HFFc6 (cell line): ENCODE measurements at places on chromosomes 12 and 14. TPM values are rescaled to one million over a fixed set of nuclear protein-coding genes. Genes with fewer than 3 reads are reported as not detected.

DNA sequence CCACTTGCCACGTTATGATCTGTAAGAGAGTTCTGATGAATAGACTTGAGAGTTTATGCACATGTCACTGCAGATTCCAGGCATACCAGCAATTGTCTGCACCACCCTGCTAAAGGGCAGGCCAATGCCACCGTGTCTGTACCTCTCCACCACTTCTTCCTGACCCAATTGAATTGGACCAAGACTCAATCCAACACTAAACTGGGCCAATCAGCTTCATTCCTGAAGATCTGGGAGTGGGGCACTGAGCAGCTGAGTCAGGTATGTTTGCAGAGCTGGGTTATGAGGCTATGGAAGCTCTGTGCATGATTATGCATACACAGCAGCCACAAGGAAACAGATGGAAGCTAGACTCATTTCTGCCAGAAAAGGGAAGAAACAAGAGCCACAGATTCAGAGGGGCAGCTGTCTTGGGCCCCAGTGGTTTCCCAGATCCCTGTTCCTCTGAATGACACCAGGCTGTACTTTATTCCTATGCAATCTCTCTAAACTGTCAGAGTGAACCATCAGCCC, 28.0 kb downstream of the DAO start:
- H3K4me3 ChIP-seq, result no peak overlapping the region
- H3K27me3 ChIP-seq, result peaks cover 19% of the 10 kb centered on the region
- H3K36me3 ChIP-seq, result no peaks in the 10 kb centered on the region
- H3K27ac ChIP-seq, result no peak overlapping the region
- DNase-seq, result peak; percentile 7

The BRI3BP gene
- total RNA-seq, result 6.3 and 7.0 TPM in 2 replicates

DNA sequence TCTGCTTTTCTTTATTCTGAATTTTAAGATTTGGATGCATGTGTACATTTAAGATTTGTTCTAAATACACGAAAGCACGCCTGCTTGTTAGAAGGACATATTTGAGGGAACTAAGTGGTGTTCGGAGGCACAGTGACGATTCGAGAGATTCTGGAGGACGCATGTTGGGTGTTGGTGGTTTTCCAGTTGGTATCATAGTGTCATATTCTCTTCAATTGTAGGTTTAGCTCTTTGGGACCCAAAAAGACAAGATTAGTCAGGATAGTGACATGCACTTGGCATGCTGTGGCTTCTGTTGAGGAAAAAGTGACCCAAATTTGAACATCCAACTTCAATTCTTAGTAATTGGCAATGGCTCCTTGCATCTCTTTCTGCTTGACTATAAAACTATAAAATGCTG, 30.1 kb downstream of the PRKCH start:
- no peak overlapping the region for H3K27ac ChIP-seq
- H3K27me3 ChIP-seq, result peaks cover 21% of the 10 kb centered on the region
- peaks cover 8% of the 10 kb centered on the region; the same call in 1 of the 2 replicates for H3K4me1 ChIP-seq
- H3K36me3 ChIP-seq, result no peaks in the 10 kb centered on the region
- H3K4me3 ChIP-seq, result no peak overlapping the region
- DNase-seq, result no peak

GRCh38 chr12:52366738-52367485, at the start of gene KRT85:
Gene KRT85, minus strand, starts transcription at chr12:52367481. Its CDS starts 76 bp downstream, at chr12:52367405.
- H3K4me3 ChIP-seq, result no peak within 1 kb of the TSS
- no peak within 1 kb of the TSS for H3K27ac ChIP-seq
- H3K4me1 ChIP-seq, result peaks cover 12% of the 10 kb centered on the region; the same call in 1 of the 2 replicates
- no peak for DNase-seq
- H3K27me3 ChIP-seq, result peaks cover 36% of the 10 kb centered on the region
- H3K36me3 ChIP-seq, result no peaks in the 10 kb centered on the region

DNA sequence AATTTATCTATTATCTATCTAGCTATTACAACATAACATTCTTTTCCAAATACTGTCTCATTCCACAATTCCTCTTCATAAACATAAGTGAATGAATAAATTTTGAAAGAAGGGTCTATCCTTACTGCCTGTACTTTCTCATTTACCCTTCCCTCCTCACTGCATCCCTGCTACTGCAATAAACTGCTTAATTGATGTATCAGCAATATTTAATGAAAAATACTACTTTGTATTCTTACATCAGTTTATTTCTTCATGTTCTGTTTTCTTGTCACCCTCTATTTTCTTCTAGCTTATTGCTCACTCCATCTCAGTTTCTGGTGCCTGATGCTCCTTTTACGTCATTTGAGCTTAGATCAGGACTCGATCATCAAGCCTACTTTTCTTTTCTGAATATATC, 695.7 kb upstream of the ATXN7L3B start:
- H3K27ac ChIP-seq, result no peak overlapping the region
- no peak overlapping the region for H3K4me3 ChIP-seq
- DNase-seq, result no peak
- H3K36me3 ChIP-seq, result no peaks in the 10 kb centered on the region

DNA sequence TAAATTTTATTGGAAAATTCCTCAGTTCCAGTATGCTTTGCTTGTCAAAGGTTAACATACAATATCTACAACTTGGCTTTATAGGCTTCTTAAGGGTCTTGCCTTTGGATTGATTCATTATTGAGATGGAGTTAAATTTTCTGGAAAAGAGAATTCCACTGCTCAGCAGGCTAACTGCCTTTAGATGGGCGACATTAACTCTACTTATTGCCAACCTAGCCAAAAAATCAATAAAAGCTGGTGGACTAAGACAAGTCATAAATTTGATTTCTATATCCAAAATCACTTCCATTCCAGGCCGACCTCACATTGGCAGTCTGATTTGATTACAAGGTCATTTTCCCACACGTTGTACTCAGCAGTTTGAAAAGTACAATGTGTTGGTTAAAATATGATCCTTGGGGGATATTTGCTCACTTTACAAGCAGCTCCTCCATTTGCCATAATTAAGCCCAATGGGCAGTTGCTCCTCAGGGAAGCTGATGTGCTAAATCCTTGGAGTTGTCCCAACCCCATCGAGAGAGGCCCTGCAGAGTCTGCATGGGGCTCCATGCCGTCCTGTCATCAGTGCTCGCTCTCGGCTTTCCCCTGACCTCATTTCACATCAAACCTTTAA, 36.1 kb upstream of the CRY1 start:
- no peaks in the 10 kb centered on the region for H3K4me1 ChIP-seq
- H3K36me3 ChIP-seq, result no peaks in the 10 kb centered on the region
- no peak overlapping the region for H3K4me3 ChIP-seq
- peaks cover 2% of the 10 kb centered on the region; the same call in 1 of the 2 replicates for H3K27me3 ChIP-seq

- H3K4me1 ChIP-seq, result no peaks in the 10 kb centered on the region
- H3K27me3 ChIP-seq, result no peaks in the 10 kb centered on the region
- H3K36me3 ChIP-seq, result no peaks in the 10 kb centered on the region
- no peak overlapping the region for H3K27ac ChIP-seq
- H3K4me3 ChIP-seq, result no peak overlapping the region
- DNase-seq, result no peak
Measured at GRCh38 chr14:80146941-80147340, 64.4 kb downstream of the DIO2 start.

DNA sequence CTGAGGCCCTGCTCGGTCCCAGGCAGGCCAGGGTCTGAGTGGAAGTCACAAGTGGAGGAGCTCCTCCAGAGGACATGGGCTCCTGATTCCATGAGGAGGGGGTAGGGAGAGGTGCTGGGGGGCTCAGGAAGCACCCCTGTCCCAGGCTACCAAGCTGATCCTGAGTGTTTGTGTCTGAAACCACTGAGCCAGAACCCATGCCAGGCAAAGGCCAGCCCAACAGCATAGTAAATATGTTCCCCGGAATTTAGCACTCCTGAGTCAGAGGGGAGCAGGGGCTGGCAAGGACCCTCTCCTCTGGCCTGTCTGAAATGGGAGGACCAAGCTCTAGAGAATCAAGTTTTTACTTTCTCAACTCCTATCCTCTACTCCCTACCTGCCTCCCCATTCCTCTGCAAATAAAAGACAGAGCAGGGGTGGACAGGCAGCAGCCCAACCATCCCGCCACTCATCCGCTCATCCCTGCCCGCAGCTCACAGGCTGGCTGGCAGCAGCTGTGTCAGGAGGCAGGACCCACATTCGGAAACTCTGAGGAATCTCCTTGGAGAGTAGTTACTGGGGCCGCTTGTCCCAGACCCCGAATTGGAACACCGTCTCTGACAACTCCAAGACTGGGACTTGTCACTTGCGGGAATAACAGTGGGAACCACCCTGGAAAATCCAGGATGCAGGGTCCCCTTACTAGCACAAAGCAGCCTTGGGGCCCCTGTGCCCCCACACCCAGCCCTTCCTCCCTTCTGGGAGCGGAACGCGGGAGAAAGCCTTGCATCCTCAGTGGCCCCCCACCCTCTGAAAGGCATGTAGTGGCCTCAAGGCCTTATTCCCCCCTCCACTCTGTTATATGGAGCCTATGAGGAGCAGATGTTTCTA, 102.5 kb downstream of the ZFP36L1 start:
- peak overlapping the region; percentile 26; the same call in 1 of the 2 replicates for H3K27ac ChIP-seq
- DNase-seq, result no peak
- no peaks in the 10 kb centered on the region for H3K36me3 ChIP-seq
- H3K4me3 ChIP-seq, result no peak overlapping the region
- no peaks in the 10 kb centered on the region; the same call in 1 of the 2 replicates for H3K27me3 ChIP-seq
- peaks cover 87% of the 10 kb centered on the region for H3K4me1 ChIP-seq

DNA sequence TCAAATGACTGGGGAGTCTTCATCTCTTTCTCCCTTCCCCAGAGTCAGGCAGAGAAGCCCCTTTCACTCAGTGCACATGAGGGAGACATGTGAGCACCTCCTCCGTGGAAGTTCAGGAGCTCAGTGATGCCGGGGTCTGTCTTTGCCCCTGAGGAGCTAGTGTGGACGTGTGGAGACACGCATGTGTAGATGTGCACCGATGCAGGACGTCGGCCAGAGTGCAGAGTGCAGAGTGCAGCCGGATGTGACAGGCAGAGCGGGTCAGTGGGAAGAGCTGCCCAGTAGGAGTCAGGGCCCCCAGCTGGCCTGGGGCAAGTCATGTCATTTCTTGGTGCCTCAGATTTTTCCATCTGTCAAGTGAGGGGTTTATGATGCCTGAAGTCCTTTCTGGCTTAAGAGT, 20.7 kb downstream of the TSPAN9 start:
- peaks cover 37% of the 10 kb centered on the region for H3K4me1 ChIP-seq
- peaks cover 26% of the 10 kb centered on the region for H3K36me3 ChIP-seq
- no peak overlapping the region for H3K4me3 ChIP-seq
- no peak overlapping the region; the same call in 1 of the 2 replicates for H3K27ac ChIP-seq
- DNase-seq, result no peak
